ENCODE measurements at places on chromosomes 12 and 14.

- DNase-seq = no peak
These were observed 372.1 kb downstream of the KCNH5 start for GRCh38 chr14:62673014-62673755.

GRCh38 chr14:61227884-61228591 lies 53.1 kb downstream of the TMEM30B start:
- no peak for DNase-seq

GRCh38 chr14:68718023-68718990 lies 74.6 kb downstream of the ZFP36L1 start:
- DNase-seq = no peak

- peak; percentile 61 for DNase-seq
These were observed 9.4 kb downstream of the ASPG start for GRCh38 chr14:104094709-104095425.

DNA sequence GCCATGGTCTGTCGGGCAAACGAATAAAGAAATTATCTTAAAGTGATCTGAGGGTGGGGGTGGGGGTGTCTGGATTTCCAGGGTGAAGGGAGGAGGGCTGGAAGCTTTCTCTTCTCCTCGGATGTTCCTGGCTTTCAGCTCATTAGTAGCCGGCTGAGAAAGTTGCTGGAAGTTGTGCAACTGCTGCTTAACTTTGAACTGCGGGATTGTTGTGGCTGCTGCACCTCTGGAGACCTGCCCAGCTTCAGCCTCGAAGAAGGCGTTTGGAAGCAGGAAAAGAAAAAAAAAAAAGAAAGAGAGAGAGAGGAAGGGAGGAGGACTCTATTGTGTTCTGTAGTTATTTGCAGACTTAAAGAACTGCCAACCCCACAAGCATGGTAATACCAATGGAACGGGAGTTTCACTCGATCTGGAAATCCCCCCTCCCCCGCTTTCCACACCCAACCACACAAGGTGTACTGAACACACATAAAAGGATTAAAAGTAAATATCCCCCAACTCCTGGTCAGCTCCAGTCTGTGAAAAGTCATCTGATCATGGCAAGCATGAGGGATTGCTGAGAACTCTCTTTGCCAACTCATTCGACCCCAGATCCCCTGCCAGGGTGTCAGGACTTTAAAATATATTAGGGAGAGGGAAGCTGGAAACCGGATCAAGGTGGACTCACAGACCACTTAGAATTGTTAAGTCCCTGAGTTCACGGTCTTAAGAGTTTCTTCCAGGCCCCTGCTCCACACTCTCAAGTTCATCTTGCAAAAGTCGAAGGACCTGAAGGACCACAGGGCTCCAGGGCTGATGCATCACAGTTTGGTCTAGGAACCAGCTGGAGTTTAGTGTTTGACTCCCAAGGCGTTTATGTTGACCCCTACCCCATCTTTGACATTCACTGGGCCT lies at the start of gene RASSF9:
Gene RASSF9, minus strand, starts transcription at position 213 of the 894 bp plus-strand sequence. Its CDS starts 208 bp downstream, at position 5.
- no peak for DNase-seq

- DNase-seq = no peak
These were observed 48.6 kb downstream of the ISCA2 start for GRCh38 chr14:74542056-74542685.

GRCh38 chr12:47734725-47735480 lies 9.6 kb upstream of the ENDOU start:
- no peak for DNase-seq

DNA sequence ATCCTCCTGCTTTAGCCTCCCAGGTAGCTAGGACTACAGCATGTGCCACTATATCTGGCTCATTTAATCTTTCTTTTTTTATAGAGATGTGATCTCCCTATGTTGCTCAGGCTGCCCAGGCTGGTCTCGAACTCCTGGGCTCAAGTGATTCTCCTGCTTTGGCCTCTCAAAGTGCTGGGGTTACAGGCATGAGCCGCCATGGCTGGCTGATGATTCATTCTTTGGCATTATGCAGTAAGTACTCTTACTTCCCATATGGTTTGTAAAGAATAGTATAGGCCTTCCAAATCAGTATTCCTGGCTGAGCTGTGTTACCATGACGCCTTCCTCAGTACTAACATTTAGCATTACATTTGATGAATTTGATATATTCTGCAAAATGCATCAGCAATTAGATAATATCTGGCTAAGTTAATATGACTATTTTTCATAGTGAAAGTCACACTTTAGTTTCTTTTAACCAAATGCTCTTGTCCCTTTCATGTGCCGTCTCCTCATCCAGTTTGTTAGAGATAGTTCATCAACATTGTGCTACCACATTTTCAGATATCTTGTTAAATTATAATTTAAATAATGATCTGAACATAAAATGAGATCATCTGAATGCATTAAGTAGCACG lies 3.2 kb upstream of the MIA2 start:
- DNase-seq = no peak

DNA sequence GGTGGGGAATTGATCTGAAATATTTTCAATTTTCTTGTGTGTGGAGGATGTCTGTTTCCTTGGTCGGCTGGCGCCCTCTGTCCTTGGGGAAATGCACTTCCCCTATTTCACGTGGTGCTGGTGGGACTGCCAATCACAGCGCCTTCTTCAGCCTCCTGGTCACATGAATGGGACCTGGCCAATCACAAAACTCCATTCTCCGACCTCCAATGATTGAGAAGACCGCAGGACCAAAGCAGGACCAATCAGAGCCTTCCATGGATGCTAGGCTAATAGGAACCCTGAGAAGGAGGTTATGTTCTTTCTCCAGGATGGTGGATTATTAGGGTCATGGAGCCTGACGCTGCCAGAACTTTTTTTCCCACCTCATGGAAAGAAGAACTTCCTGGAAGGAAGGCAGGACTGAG lies 188.7 kb downstream of the TTC8 start:
- DNase-seq = no peak

DNA sequence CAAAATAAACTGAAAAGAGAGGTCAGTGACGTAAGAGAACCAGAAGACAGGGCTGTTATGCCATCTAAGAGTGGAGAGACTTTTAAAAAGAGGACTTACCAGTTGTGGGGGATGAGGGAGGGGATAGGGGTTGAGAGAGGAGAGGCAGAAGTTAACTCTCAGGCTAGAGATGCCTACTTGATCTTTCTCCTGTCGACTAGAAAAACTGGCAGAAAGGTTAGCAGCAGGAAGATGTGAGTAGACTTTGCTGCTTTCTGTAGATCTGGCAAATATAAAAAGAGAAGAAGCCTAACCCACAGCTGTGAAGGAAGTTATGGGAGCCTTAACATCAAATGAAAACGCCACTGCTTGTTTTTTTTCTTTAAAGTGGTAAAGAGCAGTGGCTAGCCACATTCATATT lies 10.7 kb downstream of the CREBL2 start:
- no peak for DNase-seq

DNA sequence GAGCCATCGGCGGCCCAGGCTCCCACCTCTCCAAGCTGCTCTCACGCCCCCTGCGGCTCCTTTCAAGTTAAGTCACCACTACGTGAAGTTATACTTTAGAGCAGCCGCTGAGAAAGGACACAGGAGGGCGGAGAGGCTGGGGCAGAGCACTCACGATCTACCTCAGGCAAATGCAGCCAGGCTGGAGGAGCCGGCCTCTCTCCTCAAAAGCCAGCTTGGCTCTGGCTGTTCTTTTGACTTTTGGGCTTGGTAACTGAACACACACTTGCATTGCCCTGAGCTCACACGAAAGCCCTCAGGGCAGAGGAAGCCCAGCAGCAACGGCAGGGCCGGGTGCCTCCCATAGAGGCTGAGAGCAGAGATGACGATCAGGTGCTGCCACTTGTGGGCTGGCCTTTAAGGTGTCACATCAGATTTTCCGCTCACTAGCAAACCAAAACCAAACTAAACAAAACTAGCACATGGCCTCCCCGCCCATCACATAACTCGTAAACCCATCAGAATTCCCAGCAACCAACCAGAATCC lies 75.2 kb downstream of the PITPNM2 start:
- DNase-seq = peak; percentile 56

DNA sequence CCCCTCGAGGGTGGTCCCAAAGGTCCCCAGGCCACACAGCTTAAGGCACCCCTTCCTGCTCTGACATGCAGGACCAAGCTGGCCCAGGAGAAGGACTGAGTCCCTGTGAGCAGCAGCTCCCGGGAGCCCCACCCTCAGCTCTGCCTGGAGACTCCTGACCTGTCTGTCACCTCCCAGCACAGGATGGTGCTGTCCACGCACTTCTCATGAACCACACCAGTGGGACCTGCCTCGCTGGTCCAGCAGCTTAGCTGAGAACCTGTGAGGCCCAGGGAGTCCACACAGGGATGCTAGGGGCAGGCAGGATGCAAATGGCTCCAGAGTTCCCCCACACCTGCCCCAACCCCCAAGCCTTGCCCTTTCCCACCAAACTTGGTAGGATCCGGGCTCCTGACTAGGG lies 27.7 kb downstream of the CCDC85C start:
- DNase-seq = no peak

Measured in stimulated activated CD8-positive, alpha-beta memory T cell treated with anti-CD3 and anti-CD28 coated beads, Interleukin-7, amount 100 ng/mL, for 1 hour (primary cell).